ENCODE measurements at places on chromosomes 4 and X.
A peak's percentile ranks its signal among the peaks of the same experiment; 100 is the strongest.

GRCh38 chrX:153063315-153063714, 7.0 kb downstream of the PNMA3 start:
- no peak for DNase-seq

GRCh38 chr4:107970063-107970798, 19.5 kb upstream of the HADH start:
- no peak for DNase-seq

DNA sequence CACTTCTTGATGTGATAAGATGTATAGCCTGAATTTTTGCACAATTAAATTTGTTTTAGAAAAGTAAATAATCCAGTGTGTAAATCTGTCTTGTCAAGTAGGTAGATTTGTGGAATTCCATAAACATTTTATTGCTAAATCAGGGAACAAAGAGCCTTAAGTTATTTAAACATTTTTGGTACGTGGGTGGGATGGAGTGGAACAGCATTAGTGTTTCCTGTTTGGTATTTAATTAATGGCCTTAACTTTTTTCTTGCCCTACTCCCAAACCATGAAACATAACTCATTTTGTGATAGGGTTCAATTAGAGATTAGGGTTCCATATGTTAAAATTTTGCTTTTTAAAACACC, 5.1 kb downstream of the NUDT9 start:
- no peak for DNase-seq

DNA sequence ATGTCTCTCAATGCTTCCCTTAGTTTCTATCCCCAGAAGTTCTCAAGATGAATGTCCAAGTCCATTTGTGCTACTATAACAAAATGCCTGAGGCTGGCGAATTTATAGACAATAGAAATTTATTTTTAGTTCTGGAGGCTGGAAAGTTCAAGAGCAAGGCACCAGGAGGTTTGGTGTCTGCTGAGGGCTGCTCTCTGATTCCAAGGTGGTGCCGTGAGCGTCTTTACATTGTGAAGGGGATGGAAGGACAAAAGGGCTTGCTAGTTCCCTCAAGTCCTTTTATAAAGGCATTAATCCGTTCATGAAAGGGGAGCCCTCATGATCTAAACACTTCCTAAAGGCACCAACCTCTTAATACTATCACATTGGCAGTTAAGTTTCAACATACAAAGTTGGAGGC, 12.3 kb downstream of the TRIM2 start:
- DNase-seq, result no peak

GRCh38 chr4:94534401-94535312, 82.9 kb downstream of the PDLIM5 start:
- DNase-seq, result no peak

DNA sequence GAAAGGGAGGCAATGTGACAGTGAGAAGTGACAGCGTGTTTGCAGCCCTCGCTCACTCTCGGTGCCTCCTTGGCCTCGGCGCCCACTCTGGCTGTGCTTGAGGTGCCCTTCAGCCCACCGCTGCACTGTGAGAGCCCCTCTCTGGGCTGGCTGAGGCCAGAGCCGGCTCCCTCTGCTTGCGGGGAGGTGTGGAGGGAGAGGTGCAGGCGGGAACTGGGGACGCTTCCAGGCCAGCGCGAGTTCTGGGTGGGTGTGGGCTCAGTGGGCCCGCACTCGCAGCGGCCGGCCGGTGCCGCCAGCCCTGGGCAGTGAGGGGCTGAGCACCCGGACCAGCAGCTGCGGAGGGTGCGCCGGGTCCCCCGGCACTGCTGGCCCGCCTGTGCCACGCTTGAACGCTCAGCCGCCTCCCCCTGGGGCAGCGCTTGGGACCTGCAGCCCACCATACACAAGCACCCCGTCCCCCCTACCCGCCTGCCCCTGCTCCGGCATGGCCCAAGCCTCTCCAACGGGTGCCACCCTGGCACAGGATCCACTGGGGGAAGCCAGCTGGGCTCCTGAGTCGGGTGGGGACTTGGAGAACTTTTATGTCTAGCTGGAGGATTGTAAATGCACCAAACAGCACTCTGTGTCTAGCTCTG, 1142.8 kb upstream of the INTU start:
- DNase-seq, result no peak

DNA sequence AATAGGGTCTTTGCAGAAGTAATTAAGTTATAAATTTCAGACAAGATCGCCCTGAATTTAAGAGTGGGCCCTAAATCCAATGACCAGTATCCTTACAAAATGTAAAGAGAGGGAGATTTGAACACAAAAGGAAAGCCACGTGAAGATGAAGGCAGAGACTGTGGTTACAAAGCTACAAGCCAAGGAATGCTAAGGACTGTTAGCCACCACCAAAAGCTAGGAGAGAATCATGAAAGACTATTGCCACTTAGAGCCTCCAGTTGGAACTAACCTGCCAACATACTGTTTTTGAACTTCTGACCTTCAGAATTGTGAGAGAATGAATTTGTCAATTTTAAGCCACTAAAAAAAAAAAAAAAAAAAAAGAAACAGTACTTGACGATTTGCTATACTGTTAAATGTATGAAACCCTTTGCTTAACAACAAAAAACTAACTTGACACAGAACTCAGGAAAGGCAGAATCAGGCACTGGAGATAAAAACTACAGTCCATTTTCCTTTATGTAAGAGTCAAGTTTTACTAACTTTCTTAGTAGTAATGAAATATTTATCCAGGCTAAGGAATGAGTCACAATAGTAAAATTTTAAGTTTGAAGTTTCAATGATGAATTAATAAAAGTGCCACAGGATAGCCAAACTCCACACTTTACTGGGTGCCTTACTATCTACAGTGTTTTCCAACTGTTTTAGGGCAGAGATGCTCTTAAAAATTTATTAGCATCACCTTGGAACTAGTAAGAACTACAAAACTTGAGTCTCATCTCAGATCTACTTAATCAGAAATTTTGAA, 25.1 kb downstream of the DHX15 start:
- DNase-seq, result no peak

GRCh38 chr4:109801895-109802319, at the start of gene CFI:
CFI (minus strand) TSS chr4:109801999; CDS start chr4:109801971, 28 bp downstream.
- DNase-seq, result peak; percentile 70

- DNase-seq, result no peak
Measured at GRCh38 chr4:141238186-141238585, 17.5 kb downstream of the ZNF330 start.

GRCh38 chrX:150774798-150775568, 81.8 kb downstream of the MTMR1 start:
- no peak for DNase-seq

GRCh38 chr4:88320224-88320779, 35.9 kb upstream of the PPM1K start:
- no peak for DNase-seq

DNA sequence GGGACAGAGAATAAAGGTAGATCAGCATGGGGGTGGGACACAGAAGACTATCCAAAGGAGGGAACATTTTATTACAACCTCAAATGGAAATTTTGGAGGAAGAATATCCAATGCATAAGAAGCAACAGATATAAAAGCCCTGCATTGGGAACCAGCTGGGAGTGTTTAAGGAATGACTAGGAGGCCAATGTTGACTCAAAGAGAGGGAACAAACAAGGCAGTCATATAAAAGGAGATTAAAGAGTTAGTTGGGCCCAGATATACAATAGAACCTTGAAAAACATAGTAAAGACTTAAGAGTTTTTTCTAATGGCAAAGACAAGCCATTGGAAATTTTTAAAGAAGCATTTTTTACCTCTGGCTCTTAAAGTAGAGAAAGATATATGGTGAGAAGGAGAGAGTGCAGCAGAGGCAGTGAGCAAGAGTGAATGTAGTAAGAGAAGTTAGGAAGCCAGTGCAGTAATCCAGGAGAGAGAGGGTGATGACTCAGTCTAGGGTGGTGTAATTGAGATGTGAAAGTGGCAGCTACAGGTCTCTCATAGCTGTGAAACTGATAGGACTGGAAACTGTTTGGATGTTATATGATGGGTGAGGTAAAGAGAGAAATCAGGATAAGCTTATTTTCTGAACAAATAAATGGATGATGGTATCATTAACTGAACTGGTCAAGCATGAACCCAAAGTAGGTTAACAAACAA, 182.2 kb upstream of the ATOH1 start:
- DNase-seq, result no peak

- no peak for DNase-seq
Measured at GRCh38 chr4:39937683-39938268, 39.9 kb downstream of the PDS5A start.

DNA sequence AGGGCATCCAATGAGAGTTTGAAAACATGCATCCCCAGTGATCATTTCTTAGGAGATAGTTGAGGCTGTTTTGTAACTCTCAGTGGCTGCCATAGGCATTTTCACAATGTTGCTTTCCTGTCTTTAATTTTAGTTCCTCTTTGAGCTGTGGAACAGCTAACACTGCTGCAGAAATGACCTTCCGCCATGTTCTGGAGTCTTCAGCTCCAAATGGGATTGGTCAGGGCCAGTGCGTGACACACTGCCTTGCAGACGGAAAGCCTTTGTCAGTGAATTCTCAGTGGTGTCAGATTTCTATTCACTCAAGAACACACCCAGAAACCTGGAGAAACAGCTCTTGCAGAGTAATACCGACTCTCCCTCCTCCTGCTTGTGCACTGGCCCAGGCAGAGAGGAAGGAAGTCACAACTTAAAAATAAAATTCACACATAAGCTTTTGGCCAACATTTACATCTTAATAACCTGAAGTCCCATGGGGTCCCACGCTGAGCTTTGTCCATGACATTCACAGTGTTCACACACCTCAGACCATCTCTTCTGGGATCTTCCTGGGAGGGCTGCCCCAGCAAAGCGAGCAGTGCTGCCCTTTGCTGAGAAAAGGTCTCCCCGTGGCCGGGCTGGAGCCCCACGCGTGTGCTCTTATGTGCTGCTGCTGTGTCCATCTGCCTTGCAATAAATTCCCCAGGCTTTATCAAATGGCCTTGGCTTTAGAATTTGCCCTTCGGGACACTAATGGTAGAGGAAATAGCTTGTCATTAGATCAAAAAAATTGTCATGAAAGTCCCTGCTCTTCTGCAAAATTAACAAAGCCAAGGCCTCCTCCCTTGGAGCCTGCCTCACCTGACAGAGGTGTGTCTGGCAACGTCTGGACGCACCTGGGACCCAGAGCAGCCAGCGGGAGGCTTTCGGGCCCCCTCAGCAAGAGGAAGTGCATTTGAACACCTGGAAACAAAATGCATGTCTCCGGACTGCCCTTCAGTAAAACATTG, 126.8 kb downstream of the IRF2 start:
- no peak for DNase-seq

- DNase-seq, result peak; percentile 61
Measured at GRCh38 chr4:101232074-101232776, 115.1 kb downstream of the PPP3CA start.

- no peak for DNase-seq
Measured at GRCh38 chr4:88446124-88446523, 10.8 kb upstream of the HERC5 start.

DNA sequence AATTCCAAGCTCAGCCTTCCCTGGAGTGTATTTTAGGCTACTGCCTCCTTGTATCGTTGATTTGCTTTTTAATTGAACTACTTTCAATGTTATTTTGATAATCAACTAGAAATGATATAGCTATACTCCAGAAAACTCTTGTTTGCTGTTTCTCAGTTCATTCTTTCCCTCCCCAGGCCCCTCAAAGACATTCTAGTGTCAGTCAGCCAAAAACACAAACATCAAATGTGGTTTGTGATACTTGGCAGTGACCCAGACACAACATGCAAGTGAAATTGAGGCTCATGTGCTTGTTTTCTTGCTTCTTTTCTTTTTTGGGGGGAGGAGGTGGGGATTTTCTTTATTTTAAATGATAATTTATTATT, 7.6 kb downstream of the FAT4 start:
- DNase-seq, result peak; percentile 26

GRCh38 chr4:80726471-80726870, 304.0 kb upstream of the BMP3 start:
- DNase-seq, result no peak

- no peak for DNase-seq
Measured at GRCh38 chr4:99612281-99612680, 37.7 kb downstream of the MTTP start.

- no peak for DNase-seq
Measured at GRCh38 chr4:123651066-123651465, 254.5 kb downstream of the SPRY1 start.

- peak; percentile 41 for DNase-seq
Measured at GRCh38 chr4:47209833-47210232, 178.5 kb downstream of the GABRB1 start.

GRCh38 chrX:131828482-131828881, 194.6 kb upstream of the STK26 start:
- no peak for DNase-seq

DNA sequence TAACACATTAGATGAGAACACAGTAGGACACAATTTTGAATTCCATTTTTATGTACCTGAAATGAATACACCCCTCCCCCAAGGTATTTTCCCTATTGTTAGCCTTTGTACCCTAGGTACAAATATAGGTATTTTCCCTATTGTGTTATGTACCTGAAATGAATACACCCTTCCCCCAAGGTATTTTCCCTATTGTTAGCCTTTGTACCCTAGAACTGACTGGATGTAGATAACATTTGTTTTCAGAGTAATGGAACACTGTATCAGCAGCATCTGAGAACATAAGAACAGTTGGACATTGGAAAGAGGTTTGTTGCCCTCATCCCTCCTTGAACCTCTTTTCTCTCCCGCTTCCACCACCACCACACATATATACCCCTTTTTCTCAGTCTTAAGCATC, 37.6 kb downstream of the YIPF6 start:
- DNase-seq, result no peak

DNA sequence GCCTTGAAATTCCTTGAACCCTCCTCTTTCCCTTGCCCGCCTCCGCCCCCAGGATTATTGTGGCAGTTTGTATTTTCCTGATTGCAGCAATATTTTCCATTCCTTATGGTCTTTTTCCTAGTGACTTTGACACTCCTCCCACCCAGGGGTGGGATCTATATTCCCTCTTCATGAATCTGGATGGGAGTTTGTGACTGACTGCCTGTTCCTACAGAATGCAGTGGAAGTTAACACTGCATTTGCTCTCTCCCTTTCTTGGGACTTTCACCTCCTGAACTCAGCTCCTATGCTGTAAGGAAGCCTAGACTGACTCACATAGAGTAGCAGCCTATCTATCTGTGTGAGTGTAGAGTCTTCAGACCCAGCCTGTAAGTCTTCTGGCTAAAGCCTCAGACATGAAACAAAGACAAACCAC, 2.2 kb downstream of the FUNDC2 start:
- no peak for DNase-seq

GRCh38 chrX:152343306-152343705, 107.8 kb downstream of the GABRA3 start:
- DNase-seq, result no peak

- peak; percentile 40 for DNase-seq
Measured at GRCh38 chr4:177485528-177485927, 43.3 kb upstream of the AGA start.

- DNase-seq, result no peak
Measured at GRCh38 chr4:141761926-141762325, 125.5 kb downstream of the IL15 start.

All from fibroblast of skin of left quadriceps (primary cell).